CD4-positive, alpha-beta T cell (primary cell): ENCODE measurements at places on chromosomes 16 and 17.

DNA sequence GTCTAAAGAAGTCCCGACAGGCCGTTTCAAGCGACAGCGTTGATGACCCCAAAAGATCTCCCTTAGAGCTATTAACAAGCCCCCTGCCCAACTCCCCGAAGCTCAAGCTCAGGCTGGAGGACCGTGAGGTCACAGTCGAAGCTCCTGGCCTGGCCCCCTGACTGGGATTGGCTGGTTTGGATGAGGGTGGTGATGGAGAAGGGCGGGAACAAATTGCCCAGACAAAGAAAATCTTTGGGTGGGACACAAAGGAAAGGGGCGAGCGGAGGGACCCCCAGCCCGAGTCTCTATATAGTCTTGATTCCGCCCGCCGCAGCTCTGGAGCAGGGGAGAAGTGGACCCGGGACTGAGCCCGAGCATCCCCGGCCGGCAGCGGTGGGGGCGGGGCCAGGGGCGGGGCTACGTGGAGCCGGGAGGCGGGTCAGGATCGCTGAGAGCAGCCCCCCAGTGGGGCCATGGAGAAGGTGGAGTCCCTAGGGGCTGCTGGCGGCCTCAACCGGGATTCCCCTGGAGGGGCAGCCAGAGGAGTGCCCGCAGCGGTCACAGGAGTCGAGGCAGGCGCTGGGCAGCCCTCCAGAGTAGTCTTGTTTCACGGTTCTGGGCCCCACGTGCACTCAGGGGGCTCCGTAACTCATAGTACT is 982 bp upstream of the NEURL4 start:
- peak; percentile 66 for DNase-seq

- DNase-seq = no peak
These were observed 60.1 kb downstream of the ARSG start for GRCh38 chr17:68351395-68351794.

DNA sequence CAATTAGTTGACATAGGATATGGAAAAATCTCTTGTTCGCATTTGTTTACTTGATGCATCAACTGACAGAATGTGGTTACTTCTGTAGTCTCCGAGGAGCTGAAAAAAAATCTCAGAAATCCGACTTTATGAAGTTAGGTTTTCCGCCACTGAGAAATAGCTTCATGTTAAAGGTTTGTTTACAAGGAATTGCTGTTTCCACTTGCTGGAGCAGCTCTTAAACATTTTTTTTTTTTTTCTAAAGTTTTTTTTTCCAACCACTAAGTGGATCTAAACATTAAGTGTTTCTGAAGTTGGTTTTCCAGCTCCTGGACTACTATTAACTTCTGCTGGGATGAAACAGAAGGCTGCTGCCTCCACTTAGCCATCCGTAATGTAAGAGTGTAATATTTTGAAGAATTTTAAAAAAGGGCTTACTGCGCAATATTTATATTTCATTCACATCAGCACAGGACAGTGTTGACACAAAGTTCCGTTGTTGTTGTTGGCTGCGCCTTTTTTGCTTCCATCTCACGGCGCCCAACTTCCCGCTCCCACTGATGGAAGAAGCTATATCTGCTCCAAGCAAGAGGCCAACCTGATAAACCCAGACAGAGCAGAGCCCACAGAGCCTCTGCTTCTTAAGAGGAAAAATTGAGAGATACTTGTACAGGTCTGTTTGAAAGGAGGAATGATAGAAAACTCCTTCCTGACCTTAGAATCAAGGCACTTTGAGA is 167.7 kb upstream of the KCNJ16 start:
- no peak for DNase-seq

- DNase-seq = no peak
These were observed 2.5 kb downstream of the MAF start for GRCh38 chr16:79598063-79598347.

- DNase-seq = peak; percentile 89
These were observed 9.4 kb downstream of the RPL19 start for GRCh38 chr17:39209317-39210092.

GRCh38 chr16:66354034-66354909 is 12.2 kb upstream of the CDH5 start:
- no peak for DNase-seq

- DNase-seq = no peak
These were observed 352.9 kb downstream of the SNX29 start for GRCh38 chr16:12329246-12329995.
